ENCODE measurements at places on chromosomes 11 and 22.

DNA sequence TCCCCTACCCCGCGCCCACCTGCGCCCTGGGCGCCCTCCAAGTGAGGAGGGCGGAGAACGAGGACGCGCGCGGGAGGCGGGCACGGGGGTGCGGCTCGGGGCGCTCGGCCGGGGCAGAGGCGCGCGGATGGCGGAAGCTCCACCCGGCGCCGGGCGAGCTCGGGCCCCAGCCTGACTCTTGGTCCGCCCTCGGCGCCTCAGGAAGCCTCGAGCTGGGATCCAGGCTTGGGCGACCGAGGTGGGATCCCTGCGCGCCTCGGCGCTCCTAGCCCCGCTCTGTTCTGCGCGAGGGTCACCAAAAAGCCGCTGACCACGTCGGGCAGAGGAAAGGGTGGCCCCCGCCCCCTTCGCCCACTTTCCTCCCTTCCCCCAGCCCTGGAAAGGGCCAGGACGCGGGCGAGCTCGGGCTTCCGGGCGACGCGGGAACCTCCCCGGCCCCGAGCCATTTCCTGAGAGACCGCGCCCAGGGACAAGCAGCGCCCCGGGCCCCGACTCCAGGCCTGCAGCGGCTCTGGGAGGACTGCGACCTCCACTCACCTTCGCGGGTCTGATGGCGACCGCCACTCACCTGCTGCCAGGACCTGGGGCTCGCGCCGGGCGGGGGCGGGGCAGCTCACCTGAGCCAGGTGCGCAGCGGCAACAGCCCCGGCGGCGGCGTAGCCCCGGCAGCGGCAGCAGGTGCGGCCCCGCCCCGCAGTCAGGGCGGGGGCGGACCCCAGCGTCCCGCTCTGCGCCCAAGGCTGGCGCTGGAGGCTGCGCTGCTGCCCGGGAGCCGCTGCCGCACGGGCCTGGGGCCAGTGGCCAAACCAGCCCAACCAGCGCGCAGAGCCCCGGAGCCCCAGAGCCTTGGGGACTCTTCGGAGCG, 2.2 kb upstream of the SIGIRR start:
- DNase-seq = no peak

GRCh38 chr11:64564947-64565889, 25.8 kb upstream of the SLC22A12 start:
- DNase-seq = peak; percentile 55

GRCh38 chr11:15547685-15548084, 433.0 kb downstream of the INSC start:
- no peak for DNase-seq

DNA sequence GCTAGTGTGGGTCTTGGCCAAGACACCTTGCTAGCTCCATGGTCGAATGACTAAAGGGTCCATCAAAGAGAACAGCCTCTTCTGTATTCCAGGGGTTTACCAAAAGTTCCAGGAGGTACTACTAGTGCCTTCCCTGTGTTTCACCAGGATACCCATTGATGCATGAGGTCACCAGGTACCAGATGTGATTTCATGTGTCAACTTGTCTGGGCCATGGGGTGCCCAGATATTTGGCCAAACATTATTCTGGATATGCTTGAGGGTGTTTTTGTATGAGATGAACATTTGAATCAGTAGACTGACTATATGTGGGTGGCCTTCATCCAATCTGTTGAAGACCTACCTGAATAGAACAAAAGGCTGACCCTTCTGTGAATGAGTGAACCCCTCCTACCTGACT, 92.8 kb downstream of the GALNT18 start:
- DNase-seq = no peak

- no peak for DNase-seq
Measured at GRCh38 chr11:93648158-93648557, 13.3 kb upstream of the CEP295 start.

GRCh38 chr11:57427727-57428082, 784 bp upstream of the SLC43A3 start:
- peak; percentile 82 for DNase-seq

- no peak for DNase-seq
Measured at GRCh38 chr11:11028017-11028692, 170.3 kb upstream of the ZBED5 start.

- DNase-seq = peak; percentile 14
Measured at GRCh38 chr11:69923196-69923595, 104.0 kb upstream of the FGF3 start.

- no peak for DNase-seq
Measured at GRCh38 chr11:41989823-41990380, 530.5 kb upstream of the LRRC4C start.

- DNase-seq = no peak
Measured at GRCh38 chr11:114783805-114784204, 105.5 kb downstream of the NXPE2 start.

DNA sequence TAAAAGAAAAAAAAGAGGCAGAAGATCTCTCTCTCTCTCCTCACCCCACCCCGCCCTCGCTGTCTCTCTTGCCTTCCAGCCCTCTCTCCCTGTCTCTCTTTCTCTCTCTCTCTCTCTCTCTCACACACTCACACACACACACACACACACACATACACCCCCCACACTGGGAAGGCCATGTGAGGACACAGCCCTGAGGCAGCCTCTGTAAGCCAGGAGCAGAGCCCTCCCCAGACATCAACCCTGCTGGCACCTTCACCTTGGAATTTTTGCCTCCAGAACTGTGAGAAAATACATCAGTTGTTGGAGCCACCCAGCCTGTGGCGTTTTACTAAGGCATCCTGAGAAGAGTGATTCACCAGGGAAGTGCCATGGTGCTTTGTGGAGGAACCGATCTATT, 14.7 kb downstream of the APOL3 start:
- no peak for DNase-seq

GRCh38 chr11:409008-409599, 5.7 kb downstream of the SIGIRR start:
- no peak for DNase-seq

DNA sequence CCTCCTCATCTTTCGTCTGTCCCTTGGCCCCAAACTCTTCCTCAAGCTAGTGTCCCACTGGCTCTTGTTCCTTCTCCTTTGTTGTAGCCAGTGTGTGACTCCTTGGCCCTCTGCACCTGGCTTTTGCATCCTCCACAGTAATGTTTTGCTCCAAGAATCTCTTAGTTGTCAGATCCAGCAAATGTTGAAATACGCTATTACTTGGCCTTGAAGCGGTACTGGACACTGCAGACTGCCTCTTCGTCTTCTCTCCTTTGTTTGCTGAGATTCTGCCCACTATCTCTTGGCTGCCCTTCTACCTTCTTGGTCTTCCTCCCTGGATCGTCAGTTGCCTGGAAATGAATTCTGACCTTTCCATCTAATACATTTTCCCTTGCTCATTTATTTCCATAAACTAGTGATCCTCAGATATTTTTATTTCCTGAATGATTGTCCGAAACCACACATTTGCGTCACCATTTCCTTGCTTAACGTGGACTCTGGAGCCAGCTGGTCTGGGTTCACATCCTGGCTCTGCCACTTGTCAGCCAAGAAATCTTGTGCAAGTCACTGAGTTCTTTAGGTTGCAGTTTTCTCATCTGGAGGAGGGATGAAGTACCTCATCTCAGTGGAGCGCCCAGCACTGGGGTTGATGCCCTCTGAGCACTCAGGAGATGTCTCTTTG, 113.6 kb downstream of the LDLRAD3 start:
- DNase-seq = no peak

GRCh38 chr11:45399166-45399565, 113.0 kb upstream of the SYT13 start:
- no peak for DNase-seq

GRCh38 chr22:20569059-20570058, 61.9 kb downstream of the MED15 start:
- DNase-seq = no peak

DNA sequence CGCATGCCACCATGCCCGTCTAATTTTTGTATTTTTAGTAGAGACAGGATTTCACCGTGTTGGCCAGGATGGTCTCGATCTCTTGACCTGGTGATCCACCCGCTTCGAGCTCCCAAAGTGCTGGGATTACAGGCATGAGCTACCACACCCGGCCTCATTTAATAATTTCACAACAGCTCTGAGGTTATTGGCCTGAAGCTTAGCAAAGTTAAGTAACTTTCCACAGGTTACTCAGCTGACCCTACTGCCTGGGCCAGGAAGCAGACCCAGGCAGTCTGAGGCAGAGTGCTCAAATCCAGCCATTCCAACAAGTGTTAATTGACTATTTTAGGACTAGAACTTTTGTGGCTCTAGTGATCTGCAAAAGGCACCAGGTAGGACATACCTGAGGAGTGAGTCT, 52.2 kb upstream of the L3MBTL2 start:
- no peak for DNase-seq

DNA sequence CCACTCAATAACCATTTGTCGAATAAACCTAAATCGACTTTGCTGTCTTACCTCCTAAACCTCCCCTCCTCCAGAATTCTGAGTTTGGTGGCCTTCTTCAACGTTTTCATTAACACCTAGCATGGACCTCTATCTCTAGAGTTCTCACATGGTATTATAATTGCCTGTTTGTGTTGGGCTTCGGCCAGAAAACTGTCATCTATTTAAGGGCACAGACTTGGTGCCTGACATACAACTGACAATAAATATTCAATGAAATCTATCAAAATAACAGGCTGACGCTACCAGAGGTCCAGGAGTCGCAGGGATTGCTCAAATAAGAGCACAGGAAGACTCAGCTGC, 687 bp downstream of the ALKBH8 start:
- no peak for DNase-seq

- DNase-seq = no peak
Measured at GRCh38 chr11:35387111-35387982, 32.0 kb downstream of the SLC1A2 start.

DNA sequence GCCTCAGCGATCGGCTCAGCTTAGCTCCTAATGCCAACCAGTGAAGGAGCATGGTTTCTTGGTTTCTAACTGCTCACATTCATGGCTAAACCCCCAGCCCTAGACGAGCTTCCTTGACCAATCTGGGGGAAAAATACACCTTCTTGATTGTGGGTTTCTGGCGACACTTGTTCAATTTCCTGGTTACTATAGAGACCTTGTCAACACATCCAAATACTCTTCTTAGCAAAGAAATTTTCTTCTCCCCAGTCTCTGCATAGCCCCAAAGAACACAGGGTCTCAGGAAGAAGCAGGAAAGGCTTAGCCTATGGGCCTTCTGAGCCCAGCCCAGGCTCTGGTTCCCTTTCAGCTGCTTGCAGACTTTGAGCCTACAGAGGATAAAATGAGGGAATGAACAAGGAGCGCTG, 88.5 kb upstream of the SYT13 start:
- DNase-seq = peak; percentile 60

DNA sequence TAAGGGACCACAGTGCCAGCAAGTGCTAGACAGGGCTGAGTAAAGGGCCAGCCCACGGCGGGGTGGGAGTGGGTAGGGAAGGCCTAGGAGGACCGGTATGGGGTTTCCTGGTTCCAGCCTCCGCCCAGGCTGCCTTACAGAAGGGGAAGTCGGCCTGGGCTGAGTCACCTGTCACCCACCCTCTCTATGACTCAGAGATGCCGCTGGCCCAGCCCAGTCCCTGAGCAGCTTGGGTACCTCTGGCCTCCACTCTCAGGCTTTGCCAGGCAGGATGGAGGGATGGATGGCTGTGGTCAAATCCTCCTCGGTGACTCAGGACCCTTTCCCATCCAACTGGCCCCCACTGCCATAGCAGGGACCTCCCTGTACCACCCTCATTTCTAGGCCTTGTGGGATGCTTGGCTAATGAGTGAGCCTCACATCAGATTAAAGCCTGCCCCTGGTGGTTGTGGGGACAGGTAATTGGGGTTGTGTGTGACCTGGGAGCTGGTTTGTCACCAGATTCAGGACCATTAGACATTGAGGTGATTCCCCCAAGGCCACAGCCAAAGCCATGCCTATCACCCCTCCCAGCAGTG, 13.9 kb downstream of the SLC35E4 start:
- DNase-seq = no peak

- no peak for DNase-seq
Measured at GRCh38 chr22:50529416-50529896, 356 bp downstream of the TYMP start.

GRCh38 chr11:91972665-91973266, 251.9 kb upstream of the FAT3 start:
- no peak for DNase-seq

DNA sequence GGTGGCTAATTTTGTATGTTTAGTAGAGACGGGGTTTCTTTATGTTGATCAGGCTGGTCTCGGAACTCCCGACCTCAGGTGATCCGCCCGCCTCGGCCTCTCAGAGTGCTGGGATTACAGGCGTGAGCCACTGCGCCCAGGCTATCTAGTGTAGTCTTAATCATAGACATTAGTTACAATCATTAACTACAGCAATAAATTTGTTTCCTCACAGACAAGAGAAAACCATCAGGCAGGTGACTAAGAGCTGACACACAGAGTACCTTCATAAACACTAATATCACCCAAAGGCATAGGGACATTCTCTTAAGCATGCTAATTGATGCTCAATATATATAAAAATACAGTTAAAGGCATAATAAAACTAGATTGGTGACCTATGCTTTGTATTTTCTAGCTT, 19.4 kb downstream of the SDHD start:
- DNase-seq = no peak

GRCh38 chr11:70517988-70518907, 119.9 kb downstream of the CTTN start:
- no peak for DNase-seq

- no peak for DNase-seq
Measured at GRCh38 chr11:121645001-121645400, 192.2 kb upstream of the SORL1-AS1 start.

- no peak for DNase-seq
Measured at GRCh38 chr11:64771861-64772260, 6.5 kb downstream of the SF1 start.

DNA sequence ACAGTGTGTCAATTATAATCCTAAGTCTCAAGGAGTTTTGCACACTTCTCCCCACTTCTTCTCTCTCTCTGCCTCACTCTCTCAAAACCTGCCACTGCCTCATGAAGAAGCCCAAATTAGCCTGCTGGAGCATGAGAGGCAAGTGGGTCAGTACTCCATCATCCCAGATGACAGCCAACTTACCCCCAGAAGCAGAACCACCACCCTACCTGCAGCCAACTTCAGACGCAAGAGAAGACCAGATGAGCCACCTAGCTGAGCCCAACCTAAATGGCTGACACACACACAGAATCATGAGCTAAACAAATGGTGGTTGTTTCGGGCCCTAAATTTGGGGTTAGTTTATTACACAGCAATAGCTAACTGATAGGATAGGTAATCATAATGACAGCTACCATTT, 61.2 kb downstream of the CD82 start:
- peak; percentile 22 for DNase-seq

Measured in left forelimb (tissue), 1 donor.